ENCODE measurements at places on chromosomes 4 and X.

DNA sequence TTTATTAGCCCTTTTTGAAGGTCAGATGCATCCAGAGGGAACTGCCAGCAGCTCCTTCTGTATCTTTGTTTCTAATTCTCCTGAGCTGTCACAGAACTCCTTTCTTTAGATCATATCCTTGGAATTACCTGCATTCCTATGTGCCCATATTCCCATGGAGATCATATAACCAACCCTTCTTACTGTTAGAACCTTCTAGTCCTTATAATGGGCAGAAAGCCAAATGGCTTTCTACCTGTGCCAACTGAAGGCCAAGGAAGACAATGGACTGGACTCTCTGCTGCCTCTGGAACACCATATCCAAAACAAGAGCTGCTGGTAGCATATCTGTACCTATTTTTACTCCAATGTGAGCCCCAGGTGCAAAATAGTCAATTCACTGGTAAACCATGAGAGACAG lies 60.7 kb downstream of the TBC1D9 start:
- no peak for DNase-seq

DNA sequence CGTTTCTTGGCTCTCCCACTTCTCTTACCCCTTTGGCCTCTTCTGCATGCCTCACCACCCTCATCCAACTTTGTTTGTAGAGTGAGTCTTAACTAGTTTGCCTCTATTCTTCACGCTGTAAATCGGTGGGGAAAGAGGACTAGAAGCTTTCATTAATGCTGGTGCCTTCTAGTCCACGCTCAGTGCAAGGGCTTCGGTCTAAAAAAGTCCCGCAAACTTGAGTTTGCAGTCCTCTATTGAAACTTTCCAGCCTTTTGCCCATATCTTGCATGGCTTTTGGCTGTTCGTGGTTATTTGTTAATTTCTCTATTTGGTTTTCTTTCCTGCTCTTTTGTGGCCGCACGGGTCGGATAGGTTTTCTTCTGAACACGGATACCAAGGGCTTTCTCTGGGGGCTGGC lies 868 bp downstream of the DACH2 start:
- no peak for DNase-seq

GRCh38 chr4:88866862-88867550 lies 169.4 kb upstream of the NAP1L5 start:
- DNase-seq: no peak

GRCh38 chr4:23923840-23924239 lies 34.0 kb upstream of the PPARGC1A start:
- no peak for DNase-seq

GRCh38 chr4:29336861-29337260 lies 1383.3 kb upstream of the PCDH7 start:
- no peak for DNase-seq

DNA sequence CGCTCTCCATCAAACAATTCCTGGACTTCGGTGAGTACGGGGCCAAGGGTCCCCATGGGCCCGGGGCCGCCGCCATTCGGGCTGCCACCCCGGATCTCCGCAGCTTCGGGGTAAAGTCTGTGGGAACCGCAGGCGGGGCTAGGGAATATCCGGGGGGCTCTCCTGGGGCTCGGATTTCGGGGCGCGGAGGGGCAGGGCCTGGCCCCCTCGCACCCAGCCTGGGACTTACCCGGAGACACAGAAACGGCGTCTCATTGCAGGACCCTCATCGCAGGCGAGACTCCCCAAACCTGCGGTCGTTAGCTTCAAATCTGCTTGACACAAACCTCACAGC lies 413 bp downstream of the PDK3 start:
- DNase-seq: no peak

- DNase-seq: peak; percentile 64
Measured at GRCh38 chrX:37905436-37906147, 58.2 kb upstream of the DYNLT3 start.

DNA sequence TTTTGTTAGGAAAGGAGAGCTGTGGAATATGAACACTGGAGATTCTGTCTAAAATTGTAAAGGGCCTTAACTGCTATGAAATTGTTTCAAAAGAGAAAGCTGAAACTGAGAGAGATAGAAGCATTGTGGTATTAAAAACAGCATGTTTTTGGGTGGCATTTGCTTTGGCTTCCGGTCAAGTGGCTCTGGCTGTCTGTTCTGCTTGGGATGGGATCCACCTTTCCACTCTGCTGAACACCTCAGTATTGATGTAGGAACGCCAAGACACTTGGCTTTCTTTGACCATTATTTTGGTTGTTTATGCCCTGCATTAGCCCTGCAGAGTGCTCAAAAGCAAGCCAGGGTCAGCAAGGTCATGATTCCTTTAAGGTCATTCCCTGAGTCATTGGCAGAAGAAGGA lies 199.7 kb downstream of the SLC4A4 start:
- DNase-seq: no peak

DNA sequence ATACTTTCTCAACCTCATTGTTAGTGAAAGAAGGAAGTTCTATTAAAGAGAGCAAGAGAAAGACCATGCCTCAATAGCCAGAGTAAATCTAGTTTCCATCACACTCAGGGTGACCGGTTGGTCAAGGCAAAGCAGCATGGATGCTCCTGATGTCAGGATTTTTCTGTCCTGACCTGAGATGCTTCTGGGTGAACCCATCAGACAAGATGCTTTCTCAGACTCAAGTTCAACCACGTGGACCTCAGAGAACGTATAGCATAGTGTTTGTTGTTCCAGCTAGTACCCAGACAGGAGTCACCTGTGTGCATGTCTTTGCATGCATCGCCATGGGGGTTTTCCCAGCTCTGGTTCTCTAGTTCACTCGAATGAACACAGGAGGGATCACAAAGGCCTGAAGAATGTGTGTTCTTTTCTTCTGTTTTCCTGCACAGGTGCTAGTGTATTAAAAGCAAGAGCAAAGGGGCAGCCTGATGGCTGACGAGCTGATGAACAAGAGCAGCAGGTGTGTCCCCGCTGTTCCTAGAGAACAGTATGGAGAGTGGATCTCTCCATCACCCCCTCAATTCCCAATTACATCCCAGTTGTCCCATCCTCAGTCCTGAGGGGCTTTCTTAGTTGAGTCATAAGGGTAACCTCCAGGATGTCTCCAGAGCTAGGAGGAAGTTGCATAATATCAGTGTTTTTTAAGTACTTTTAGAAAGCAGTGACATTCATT lies 110.5 kb upstream of the ENPP6 start:
- DNase-seq: no peak

DNA sequence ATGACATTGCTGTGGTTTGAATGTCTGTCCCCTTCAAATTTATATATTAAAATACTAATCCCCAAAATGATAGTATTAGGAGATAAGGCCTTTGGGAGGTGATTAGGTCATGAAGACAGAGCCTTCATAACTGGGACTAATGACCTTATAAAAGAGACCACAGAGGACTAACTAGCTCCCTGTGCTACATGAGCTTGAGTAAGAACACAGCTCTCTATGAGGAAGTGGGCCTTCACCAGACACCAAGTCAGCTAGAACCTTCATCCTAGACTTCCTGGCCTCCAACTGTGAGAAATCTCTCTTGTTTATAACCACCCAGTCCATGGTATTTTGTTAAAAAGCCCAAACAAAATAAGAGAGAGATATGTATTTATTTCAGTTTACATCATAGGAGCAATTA lies 242.2 kb upstream of the CTSO start:
- DNase-seq: no peak

- DNase-seq: no peak
Measured at GRCh38 chr4:52837716-52838558, 24.2 kb upstream of the RASL11B start.

GRCh38 chrX:107451731-107452130 lies 2.3 kb downstream of the FRMPD3 start:
- DNase-seq: no peak

- no peak for DNase-seq
Measured at GRCh38 chr4:80309294-80310004, 26.1 kb upstream of the CFAP299 start.

DNA sequence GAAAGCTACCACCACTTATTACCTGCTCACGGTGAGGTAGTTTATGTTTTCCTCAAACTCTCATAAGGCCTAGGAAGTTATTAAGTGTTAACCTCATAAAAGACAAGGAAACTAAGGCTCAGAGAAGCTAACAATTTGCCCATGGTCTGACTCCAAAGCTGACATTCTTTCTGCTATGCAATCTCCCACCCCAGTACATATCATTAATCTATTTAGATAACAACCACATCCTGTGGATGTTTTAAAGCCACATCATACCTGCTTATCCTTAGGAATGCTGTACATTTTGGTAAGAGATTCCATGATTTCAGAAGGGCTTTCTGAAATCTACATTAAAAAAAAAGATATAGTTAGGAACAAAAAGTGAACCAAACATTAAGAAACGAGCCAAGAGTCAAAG lies 55.4 kb downstream of the HUWE1 start:
- DNase-seq: no peak

DNA sequence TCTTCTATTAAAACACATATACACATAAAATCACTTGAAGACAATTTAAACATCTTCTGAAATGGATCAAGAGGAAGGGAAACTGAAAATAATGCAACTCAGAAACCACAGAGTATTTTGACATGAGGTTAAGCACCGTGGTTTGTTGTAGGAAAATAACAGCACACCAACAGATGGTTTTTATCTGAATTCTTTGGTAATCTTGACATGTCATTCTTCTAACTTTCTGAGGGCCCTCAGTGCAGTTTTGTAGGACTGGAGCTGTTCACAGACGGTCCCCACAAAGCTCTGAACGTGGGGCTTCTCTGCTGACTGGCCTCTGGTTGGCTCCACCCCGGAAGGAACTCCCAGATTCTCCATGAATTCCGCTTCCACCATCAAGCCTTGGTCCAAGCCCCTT lies 16.0 kb upstream of the TLR8 start:
- no peak for DNase-seq

- no peak for DNase-seq
Measured at GRCh38 chr4:4541040-4541631, 712 bp downstream of the STX18 start.

DNA sequence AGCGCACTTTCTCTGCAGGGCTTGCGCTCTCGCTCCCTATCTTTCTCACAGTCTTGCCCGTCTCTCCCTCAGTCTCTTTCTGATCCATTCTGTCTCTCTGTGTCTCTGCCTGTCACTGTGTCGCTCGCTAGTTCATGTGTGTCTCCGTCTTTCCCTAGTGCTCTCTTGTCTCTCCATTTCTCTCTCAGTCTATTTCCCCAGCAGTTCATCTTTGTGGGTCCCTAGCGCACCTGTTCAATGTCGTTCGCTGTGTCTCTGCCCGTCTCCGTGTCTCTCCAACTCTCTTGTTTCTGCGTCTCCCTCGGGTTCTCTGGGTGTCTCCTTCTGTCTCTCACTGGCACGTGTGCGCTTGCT lies 1.5 kb downstream of the GPR101 start:
- no peak for DNase-seq

GRCh38 chrX:45756557-45756956 lies 555.9 kb upstream of the DIPK2B start:
- DNase-seq: no peak

DNA sequence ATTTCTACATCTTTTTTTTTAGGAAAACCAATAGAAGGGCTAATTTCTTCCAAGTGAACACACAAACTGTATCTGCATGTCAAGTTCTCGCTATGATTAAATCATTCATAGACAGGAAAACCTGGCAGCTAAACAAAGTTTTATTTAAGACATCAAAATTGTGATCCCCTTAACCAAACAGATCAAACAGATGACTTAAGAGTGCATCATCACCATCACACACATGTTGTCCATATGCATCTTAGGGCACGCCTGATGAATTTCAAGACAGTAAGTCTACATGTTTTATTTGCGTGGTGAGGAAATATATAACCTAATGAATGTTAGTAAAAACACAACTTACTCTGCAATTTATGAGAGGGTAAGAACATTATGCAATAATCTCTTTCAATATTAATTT lies 317.0 kb upstream of the ANXA10 start:
- no peak for DNase-seq

- DNase-seq: no peak
Measured at GRCh38 chr4:112201915-112202505, 29.6 kb upstream of the AP1AR start.

- no peak for DNase-seq
Measured at GRCh38 chr4:80335226-80335553, 340 bp upstream of the CFAP299 start.

DNA sequence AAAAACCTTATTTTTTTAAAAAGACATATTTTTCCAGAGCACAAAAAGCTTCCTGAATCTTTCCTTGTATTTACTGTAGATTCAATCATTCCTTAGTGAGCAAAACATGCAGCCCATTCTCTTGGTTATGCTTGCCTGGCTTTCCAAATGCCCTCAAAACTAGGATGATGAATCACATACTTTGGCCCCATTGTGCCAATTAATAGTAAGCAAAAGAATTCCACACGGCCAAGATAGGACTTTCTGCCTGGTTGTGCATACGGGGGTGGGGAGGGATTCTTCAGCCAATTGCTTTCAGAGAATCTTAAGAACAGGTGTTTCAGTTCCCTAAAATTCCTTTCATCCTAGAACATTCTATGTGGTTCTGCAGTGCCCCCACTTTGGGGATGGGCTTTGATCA lies 7.0 kb downstream of the RAI2 start:
- DNase-seq: no peak

DNA sequence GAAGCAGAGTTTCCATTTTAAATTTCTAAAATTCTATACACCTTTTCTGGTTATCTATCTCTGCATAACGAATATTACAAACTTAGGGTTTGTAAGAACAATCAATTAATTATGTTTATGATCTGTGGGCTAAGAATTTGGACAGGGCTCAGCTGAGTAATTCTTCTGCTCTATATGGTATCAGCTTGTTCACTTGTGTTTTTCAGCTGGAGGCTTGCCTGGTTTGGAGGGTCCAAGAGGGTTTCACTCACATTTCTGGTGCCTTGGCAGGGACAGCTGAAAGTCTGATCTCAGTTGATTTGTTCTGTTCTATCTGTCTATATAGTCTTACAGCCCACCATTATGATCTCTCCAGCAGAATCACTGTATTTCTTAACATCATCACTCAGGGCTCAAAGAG lies 57.8 kb upstream of the ADGRA3 start:
- DNase-seq: no peak

DNA sequence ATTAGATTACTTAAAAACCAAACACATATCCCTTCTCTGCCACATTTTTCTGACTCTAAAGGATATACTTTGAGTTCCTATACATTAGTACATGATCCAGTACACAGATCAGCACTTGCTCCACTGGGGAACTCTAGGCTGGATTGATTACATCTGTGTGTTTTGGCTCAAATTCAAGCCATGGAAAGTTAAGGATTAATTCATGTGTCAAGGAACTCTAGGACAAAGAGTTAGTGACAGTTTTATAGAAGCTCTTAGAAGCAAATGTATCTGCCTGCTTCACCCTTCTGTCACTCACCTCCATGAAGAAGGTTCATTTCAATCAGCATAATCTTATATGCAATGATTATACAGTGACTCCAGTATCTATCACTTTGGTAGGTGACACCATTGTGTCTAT lies 43.2 kb downstream of the SCFD2 start:
- DNase-seq: no peak

- no peak for DNase-seq
Measured at GRCh38 chrX:18682979-18683387, 11.1 kb upstream of the RS1 start.

- no peak for DNase-seq
Measured at GRCh38 chr4:119589165-119589564, 39.4 kb downstream of the PDE5A start.

All from type B pancreatic cell (in vitro differentiated cells).